ENCODE measurements at places on chromosomes 7 and 10.
A peak's percentile ranks its signal among the peaks of the same experiment; 100 is the strongest.

DNA sequence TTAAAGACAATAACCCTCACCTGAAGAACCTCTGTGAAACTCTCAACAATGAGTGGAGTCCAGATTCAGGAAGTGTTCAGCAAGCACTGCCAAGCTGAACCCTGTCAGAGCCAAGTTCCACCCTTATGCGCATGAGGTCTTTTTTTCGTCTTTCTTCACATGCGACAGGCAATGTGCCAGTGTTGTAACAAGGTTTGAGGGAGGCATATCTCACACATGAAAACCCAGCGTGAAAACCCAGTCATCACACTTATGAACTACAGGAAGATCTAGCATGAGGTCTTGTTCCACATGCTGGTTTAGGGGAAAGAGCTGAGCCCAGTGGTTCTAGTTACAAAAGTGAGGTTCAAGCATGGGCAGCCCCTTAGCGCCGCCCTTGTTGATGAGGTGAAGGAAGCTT lies 49.7 kb downstream of the RABGEF1 start:
- no peak for DNase-seq

GRCh38 chr7:133167300-133167699 lies 85.4 kb upstream of the CHCHD3 start:
- DNase-seq: no peak

- peak; percentile 49 for DNase-seq
Observed at GRCh38 chr10:19629567-19629966, 186.7 kb upstream of the PLXDC2 start.

DNA sequence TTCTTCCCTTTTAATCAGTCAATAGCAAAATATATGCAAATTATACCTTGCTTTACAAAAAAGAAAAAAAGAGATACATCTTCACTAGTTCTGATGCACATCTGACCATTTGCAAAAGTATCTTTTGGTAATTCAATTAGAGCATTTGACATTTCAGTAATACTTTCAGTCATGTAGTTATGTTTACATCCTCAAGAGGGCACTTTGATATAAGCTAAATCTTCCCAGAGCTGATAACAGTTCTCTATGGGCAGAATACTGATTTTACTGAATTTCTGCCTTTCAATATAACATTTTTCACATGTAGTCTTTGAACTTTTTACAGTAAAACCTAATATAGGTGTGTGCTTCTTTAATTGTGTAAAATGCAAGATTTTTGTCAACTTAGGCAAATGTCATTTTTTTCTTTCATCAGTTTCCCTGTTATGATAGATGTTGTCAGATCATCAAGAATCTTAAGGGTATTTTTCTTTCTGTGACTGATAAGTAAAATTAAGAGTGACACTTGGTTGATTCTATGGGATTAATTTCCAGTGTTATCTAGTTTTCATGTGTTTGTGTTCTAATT lies 703.5 kb upstream of the SEMA3D start:
- peak; percentile 46 for DNase-seq

- peak; percentile 49 for DNase-seq
Observed at GRCh38 chr7:116862951-116863670, 724 bp downstream of the CAPZA2 start.

DNA sequence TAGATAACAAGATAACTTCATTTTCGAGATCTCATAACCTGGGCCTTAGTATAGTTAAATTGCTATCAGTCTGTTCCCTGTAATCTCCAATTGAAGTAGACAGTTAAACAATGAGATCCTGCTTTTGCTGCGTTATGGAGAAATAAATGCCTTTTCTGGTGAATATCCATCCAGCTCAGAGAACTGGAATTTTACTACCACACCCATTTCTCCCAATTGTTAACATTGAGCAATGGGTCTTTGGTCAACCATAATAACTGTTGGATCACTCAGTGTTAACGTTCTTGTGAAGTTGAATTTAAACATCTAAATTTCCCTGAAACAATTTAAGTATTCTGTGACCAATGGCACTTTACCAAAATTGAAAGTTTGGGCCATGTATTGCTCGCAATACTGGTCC lies 3.0 kb downstream of the CALU start:
- no peak for DNase-seq

DNA sequence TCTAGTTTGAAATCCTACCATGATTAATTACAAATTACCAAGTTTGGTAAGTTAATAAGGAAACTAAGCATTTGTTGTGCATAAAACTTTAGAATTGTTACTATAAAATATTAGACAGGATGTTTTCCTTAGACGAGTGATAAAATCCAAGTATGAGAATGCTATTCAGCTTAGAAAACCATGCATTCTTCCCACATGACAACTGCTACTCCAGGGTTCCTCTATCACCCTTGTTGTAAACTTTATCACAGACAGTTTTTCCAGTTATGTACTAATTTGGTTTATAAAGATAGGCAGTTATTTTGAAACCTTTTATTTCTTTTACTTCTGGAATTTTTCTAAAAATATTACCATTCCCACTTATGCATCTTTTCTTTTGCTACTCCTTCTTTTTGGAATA lies 52.0 kb downstream of the SIRT1 start:
- DNase-seq: no peak

DNA sequence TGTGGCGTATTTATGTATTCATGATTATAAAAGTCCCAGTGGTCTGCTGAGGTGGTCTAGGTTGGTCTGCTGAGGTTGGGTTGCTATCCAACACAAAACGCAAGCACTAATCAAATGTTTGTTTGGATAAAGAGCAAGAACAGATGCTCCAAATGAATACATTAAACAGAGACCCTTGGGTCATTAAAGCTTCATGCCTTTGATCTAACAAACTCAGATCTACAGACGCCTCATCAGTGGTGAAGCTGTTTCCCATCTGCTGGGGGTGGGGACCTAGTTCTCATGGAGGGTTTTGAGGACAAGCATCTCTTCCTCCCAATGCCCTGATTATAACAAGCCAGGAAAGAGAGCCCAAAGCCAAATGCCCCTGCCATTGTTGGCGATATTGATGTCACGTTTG lies 786.7 kb downstream of the NRG3 start:
- no peak for DNase-seq

DNA sequence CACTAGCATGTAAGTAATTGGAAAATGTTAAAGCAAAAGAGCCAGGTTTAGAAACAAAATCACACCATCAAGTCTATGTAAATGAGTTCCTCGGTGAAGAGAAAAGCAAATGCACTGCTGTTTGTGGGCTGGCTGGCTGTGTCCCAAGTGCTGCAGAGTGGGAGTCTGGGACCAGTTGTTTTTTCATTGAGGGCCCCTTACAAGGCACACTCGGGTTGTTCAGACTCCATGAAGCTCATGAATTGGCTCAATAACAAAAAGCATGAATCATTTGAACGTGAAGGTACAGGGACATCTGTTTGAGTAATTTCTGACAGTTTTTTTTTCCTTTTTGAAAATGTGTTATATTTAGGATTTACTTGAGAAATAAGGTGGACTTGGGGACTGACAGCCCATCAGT lies 28.0 kb downstream of the GRK5 start:
- DNase-seq: no peak

DNA sequence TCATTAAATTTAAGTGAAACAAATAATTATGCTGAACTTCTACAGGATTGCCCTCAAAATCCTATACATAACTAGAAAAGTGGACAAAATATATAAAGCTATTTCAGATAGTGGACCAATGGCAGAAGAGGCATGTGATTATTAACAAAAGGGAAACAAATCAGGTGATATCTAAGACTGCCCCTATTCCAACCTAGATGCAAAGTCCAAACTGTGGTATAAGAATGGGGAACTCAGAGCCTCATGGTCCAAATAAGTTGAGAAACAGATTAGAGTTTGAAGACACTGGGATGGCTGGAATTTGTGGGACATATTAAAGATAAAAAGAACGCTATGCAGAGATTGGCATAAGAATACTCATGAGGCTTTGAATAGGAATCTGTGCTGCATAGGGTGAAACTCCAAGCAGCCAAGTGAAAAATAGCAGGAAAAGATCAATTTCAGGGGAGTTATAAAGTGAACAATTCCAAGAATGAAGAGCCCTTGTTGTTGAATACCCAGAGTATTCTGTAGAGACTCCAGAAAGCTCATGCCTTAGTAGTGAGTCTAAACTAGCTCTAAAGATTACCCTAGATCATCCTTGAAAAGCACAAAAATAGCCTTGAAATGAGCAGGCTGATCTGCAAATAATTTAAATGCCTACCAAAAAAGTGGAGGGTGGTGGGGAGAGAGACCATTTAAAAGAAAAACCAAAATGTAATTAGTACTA lies 152.4 kb downstream of the IMMP2L start:
- DNase-seq: no peak
